ENCODE measurements at places on chromosomes 7 and 10. TPM values are rescaled to one million over a fixed set of nuclear protein-coding genes. Genes with fewer than 3 reads are reported as not detected.

DNA sequence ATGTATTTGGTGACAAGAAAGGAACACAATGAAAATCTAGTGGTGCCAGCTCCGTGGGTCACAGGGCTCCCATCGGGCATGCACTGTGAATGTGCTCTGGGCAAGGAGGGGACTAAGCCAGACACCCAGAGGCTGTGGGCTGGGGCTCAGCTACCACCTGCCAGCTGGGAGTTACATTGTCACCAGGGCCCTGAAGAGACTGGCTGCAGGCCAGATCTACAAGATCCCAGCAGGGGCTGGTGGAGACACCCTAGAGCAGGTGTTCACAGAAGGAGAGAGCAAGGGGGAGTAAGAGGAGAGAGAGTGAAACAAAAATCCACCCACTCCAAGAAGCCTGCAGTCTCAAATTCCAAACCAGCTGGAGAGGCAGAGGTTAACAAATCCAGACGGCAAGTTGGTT, 116.6 kb upstream of the ADCY1 start:
- DNase-seq: no peak

DNA sequence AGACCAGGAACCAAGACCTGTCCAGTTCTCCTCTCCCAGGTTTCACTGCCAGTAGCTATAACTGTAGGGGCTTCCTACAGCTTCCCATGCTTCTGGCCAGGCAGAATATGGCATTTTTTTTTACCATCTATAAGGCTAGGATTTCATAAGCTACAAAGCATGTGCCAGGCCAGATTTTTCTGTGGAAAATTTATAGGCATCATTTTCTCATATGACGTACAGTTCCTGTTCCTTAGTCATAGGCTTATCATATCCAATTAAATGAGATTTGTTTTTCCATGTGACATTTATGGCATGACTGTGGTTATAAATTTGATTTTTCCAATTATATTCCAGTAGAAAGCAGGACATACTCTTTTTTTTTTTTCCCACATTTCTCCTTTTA, 208.6 kb upstream of the NPY start:
- DNase-seq: no peak

DNA sequence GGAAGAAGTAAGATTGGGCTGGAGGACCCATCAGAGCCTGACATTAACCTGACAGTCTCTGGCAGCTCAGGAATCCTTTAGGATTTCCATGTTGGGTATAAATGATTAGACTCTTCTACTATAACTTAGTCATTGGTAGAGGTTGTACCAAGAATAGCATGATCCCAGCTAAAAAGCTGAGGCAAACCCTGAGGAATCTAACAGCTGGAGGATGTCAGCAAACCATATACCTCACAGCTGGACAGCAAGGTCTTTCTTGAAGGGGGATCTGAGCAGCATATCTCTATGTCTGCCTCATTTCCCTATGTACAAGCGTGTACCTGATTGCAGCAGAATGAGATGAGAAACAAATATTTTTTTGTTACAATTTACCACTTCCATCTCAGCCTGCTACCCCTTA, 103.2 kb downstream of the NPSR1 start:
- no peak for DNase-seq

DNA sequence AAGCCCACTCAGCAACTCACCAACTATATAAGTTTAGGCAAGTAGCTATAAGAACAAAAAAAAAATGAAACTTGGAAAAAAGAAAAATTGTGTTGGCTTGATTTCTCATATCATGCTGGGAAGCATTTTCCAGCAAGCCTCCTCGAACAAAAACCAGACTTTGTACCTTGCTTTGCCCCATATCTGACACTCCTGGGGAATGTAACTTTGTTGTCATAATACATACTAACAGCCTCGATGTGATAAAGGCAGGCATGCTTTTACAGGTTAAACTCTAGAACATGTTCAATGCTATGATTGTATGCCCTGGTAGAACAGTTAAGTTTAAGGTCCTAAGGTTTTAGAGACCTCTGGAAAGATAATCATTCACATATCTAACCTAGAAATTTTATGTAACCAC, 11.6 kb downstream of the CFAP43 start:
- no peak for DNase-seq

DNA sequence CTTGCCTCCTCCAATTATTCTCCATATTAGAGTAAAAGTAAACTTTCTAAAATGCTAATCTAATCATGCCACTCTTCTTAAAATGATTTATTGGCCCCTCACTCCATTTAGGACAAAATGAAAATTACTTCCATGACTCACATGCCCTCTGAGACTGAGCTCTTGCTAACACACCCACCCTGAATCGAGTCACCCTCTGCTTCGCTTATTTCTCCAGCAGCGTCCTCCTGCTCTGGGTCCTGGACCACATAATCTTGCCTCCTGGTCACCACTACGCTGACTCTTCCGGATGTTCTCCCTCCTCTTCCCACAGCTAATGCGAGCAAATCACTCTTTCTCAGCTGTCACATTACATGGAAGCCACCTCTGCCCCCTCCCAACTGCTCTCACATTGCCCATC, 384.0 kb upstream of the FZD8 start:
- no peak for DNase-seq

DNA sequence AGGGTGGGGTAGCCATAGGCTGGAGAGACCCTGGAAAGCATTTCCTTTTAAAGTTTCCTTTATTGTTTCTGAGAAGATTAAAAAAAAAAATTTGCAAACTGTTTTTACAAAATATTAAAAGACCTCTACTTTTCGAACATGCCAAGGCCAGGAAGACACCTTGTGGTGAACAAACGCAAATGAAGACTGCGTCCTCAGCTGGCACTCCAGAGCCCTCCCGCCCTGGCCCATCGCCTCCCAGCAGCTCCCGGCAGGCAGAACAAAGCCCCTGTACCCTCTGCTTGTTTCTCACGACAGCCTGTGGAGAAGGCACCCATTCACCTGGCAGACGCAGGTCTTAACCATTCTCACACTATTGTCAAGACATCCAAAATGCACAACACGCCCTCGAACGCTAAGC, 56.4 kb downstream of the ESYT2 start:
- DNase-seq: no peak

GRCh38 chr10:112810711-112811151, 139.3 kb upstream of the TCF7L2 start:
- no peak for DNase-seq

GRCh38 chr7:47942132-47942531, 6.1 kb downstream of the PKD1L1 start:
- DNase-seq: no peak

DNA sequence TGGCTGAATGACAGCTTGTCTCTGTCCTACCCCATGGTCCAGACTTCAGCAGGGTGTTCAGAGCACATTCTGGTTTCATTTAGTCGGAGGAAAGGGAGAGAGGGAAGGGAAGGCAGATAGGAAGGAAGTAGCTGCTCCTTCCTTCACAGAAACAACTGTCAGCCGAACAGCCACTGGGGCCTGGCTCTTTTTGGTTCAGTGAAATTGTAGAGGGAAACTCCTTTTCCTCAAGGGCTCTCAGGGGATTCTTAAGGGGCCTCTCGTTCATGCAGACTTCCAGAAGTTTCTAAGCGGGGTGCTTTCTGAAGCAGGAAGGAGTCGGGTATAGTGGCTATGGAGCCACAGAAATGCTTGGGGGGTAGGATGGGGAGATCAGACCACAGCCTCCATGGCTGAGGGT, 56.4 kb downstream of the TLL2 start:
- no peak for DNase-seq

DNA sequence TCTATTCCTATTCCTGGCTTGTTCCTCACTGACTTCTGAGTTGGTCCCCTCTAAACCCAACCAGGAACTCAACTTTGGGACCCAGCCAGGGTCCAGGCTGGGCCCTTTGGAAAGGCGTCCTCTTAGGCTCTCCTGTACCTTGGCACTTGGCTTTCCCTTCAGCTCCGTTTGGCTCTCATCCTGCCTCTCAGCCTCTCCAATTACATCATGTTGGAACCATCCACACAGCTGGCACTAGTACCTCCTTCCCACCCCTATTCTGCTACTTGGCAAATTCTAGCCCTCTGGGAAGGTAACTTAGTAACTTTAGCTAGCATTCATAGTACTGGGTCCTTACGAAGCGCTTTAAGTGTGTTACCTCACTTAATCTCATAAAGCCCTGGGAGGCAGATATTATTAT, 205.3 kb upstream of the HABP2 start:
- DNase-seq: no peak

AKR1C4 gene
- not detected for total RNA-seq

SEMA3A gene
- 33.3 TPM for total RNA-seq

AKR1D1 gene
- 0.14 TPM for total RNA-seq

OR2A42 gene
- total RNA-seq: 0.37 TPM
